ENCODE measurements at places on chromosomes 16 and 17.

DNA sequence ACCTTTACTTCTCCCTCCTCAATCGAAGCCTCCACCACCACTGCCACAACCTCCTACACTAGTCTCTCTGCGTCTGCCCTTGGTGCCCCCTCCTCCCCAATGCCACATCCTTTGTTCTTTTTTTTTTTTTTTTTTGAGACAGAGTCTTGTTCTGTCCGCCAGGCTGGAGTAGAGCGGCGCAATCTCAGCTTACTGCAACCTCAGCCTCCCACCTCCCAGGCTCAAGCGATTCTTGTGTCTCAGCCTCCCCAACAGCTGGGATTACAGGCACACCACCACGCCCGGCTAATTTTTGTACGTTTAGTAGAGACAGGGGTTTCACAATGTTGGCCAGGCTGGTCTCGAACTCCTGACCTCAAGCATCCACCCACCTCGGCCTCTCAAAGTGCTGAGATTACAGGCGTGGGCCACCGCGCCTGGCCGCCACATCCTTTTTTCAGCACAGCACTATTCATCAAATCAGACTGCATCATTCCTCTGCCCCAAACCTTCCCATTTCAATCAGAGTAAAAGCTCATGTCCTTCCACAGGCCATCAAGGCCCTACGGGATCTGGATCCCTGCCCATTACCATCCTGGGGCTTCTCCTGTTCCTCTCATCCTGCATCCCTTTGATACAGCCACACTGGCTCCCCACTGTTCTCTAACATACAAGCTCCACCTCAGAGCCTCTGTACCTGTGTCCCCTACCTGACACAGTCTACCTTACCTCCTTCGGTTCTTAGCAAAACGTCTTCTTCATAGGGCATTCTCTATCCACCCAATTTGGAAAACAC lies 2.0 kb downstream of the KLHL11 start:
- no peak for DNase-seq

DNA sequence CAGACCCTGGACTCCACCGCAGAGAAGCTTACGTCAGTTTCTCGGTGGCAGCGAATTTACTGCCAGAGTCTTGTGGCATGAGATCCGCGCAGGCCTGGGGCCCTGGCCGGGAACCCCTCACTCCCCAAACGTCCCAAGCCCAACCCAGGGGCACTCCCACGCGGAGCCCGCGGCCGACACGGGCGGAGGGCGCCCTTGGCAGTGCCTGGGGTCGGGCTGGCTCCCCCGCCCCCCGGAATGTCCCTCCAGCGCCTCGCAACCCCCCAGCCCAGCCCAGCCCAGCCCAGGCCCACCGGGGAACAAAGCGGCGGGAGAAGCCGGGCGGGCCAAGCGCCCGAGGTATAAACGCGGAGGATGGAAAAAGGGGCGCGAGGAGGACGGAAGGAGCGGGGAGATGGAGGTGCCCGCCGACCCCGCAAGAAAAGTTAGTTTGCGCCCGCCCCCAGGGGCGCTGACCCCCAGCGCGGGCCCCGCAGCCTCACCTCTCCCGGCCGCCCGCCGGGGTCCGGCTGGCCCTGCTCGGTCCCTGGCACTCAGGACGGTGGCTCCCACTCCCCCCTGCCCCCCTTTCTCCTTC lies 330 bp downstream of the CASKIN2 start:
- DNase-seq, result no peak

DNA sequence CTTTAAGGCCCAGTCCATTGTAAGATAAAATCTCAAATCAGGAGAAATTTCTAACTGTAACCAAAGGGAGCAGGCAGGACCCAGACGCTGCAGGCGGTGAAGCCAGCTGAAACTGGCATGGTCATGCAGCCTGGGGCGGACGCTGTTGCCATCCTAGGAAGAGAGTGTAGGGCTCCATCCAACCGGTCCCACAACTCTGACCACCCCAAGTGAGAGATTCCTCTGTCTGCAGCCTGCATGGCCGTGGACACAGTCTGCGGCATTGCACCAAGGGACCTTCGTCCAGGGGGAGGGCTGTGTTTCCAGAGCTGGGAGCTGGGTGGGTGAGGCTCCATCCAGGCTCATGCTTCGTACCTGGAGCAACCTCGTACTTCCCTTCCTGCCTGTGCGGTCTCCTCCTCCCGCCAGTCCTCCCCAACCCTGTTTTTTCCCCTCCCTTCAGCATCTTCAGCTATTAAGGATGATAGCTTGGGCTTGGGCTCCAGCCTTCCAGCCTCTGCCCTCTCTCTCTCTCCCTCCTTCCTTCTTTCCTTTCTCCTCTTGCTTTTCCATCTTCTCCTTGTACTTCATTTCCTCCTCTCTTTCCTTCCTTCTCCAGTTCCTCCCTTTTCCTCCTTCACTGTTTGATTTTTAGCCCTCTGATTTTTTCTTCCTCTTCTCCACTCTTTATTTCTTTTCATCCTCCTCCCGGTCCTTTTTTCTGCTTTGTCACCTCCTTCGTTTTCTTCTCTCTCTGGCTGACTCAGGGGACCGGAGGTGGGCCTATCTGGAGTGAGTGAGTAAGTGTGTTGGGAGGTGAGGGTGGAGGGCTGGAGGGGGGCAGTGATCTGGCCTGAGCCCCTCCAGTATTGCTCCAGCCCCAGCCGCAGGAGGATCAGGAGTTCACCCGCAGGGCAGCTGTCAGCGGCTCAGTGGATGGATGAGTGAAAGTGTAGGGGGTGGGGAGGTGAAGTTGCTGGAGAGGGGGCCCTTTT lies 17.0 kb upstream of the LHX1 start:
- no peak for DNase-seq

DNA sequence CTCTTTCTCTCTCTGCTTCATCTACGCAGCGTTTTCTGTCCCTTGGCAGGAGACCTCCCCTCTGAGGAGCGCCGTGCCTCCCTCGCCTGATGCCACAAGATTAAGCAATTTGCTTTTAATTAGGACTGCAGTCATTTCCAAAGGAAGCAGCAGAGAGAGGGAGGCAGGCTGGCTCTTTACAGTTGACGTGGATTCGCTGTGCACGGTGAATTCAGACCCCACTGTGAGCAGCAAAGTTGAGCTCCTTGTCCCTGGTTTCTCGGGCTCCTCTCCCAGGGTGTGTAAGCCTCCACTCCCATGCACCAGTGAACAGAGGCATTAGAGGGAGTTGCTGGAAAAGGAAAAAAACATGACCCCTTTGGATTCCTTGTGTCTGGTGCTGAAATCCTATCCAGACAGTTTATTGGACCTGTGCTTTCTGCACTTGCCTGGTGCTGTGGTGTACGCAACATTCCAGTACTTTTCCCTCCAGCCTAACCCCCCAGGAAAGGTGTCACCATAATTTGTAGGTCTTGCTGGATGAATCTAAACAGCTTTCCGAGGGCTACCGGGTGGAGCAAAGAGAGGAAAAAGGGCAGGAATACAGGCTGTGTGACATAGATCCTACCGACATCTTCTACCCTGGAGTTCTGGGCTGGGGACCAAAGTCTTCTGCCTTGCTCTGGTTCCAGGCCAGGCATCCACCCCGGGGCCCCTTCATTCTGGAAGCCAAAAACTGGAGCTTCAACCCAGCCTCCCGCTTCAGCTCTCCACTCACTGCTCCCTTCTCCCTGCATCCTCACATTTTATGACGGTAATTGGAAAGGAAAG lies 171.0 kb downstream of the MAF start:
- DNase-seq, result no peak

- no peak for DNase-seq
These were observed 14.2 kb downstream of the ANKFN1 start for GRCh38 chr17:56167491-56167890.

DNA sequence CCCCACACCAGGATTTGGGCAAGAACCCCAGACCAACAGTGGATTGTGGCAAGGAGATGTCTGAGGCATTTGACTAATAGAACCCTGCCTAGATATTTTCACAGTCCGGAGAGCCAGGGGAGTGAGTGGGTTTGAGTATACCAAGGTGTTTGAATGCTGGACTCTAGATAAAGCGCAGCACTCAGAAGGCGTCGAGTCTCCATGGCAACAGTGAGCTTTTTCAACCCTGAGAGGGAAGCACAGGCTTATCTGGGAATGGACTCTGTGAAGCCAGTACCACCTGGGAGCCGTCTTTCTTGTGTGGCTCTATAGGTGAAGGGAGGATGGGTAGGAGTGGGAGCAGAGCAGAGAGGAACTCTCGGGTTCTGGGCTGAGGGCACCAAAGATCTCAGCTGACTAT lies 147.0 kb downstream of the SHISA6 start:
- no peak for DNase-seq

DNA sequence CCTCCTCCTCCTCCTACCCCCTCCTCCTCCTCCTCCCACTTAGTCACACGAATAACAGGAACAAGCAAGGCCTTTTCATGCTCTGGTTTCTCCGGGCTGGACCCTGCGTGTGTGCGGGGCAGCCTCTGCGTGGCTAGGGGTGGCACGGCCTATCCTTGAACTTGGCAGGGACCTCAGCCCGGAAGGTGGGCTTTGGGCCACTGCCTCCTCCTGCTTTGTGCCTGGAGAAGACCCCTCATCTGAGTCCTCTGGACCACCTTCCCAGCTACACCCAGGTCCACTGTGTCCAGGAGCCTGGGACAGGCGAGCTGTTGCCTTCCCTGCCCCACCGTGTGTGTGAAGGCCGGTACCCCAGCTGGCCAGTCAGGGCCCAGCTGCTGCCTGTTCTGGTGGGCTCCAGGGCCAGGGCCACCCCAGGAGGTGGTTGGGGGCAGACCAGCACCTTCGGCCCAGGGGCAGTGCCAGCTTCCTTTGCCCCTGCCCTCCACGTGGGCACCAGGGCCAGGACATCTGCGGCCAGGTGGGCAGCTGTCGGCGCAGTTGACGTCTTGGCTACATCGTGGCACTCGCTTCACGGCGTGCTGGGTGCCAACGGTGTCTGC lies 35.4 kb downstream of the GINS2 start:
- DNase-seq, result no peak

GRCh38 chr16:86519649-86520316 lies 9.5 kb downstream of the FOXF1 start:
- DNase-seq, result no peak

- DNase-seq, result no peak
These were observed 319.5 kb upstream of the SOX9 start for GRCh38 chr17:71801301-71801700.

DNA sequence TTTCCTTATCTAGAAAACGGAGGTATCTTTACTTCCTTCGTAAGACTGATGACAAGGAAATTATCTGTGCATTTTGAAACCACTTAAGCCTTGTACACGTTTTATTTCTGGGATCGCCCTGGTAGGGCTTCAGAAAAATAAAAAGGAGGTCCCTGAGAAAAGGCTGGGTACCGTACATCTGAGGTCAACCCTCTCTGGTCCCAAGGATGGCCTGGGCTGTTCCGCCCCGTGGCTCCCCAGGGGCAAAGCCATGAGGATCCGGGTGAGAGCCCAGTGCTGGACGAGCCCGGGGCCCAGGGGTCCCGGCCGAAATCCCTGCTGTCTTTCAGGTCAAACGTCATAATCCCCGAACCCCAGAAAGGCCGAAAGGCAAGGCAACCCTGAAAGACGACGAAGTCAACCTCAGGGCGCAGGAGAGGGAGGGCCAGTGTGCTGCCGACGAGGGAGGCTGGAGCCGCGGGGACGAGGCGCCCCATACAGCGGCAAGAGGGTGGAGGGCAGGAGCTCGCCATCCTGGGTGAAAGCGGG lies 656 bp upstream of the FUS start:
- no peak for DNase-seq

GRCh38 chr16:89216315-89217137 lies 977 bp upstream of the ZNF778 start:
- peak; percentile 29 for DNase-seq

GRCh38 chr17:31261601-31262000 lies 35.4 kb downstream of the OMG start:
- DNase-seq, result no peak

GRCh38 chr16:53949715-53950410 lies 245.9 kb downstream of the FTO start:
- no peak for DNase-seq

GRCh38 chr17:35406568-35406967 lies 25.7 kb downstream of the SLFN12 start:
- DNase-seq, result no peak

Data from fibroblast of skin of left biceps (primary cell).